Gastrocnemius medialis (tissue), 4 donors: ENCODE measurements at places on chromosomes 11 and 22.

DNA sequence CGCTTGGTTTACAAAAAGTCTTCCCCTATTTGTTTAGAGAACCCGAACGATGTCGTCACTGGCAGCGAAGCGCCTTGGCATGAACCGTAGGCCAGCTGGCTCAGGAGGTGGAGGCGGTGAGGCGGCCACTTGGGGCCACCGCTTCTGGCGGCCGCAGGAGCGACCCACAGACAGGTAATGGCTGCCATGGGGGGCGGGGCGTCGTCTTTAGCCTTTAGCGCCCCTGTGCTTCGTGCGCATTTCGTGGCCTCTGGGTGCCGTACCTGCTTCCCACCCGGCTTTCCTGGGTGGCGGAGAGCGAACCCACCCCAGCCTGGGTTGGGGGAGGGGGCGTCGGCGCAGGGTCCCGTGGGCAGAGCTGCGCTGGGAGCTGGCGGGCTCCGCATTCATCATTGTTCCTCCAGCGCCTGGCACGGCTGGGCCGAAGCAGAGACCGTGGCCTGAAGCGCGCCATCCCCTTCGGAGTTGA, 469 bp upstream of the OSBP2 start:
- DNase-seq, result peak; percentile 25

DNA sequence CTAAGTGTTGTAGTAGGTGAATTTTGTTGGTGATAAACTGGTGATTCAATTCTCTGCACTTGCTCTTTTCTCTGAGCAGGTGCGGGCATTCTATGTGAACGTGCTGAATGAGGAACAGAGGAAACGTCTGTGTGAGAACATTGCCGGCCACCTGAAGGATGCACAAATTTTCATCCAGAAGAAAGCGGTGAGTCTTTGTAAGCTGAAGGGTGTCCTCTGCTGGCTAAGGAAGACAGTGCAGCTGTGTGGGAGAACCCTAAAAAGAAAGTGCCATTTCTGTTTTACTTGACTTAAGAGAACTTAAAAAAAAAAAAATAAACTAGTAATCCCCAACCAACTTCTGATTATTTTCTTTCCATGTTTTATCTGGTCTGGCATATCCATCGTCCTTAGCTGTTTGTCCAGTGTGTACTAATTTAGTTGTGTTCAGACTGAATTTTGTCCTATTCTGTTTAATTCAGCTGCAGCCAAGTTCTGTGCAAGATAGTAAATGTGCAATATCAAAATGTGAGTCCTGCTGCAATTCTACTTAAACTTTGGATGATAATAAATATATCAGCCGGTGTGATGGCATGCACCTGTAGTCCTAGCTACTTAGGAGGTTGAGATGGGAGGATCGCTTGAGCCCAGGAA, 29.6 kb downstream of the CAT start:
- DNase-seq, result no peak

- DNase-seq, result no peak
Observed at GRCh38 chr11:130637566-130637965, 189.1 kb downstream of the ADAMTS15 start.

GRCh38 chr22:50074056-50074455, 11.2 kb downstream of the MLC1 start:
- DNase-seq, result no peak

GRCh38 chr11:74696939-74697675, 34.1 kb downstream of the CHRDL2 start:
- DNase-seq, result peak; percentile 31

GRCh38 chr11:446891-447290, 3.2 kb upstream of the PTDSS2 start:
- DNase-seq, result no peak

DNA sequence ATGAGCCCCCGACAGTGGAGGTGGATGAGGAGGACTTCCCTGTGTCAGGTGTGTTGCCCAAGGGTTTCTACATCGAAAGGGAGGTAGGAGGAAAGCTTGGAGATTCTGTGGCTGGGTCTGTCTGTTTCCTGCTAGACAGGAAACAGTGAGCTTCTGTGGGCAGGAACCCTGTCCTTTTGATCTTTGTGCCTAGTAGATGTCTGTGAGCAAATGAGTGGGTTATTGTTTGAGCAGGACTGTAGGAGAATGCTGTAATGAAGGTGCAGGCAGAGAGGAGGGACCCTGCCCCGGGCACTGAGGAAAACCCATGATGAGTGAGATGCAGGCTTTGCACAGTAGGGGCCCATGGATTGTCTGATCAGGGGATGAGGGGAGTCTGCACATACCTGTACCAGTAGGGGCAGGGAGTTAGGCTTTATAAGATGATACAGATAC, 14.0 kb downstream of the USP35 start:
- no peak for DNase-seq
